ENCODE measurements at places on chromosomes 6 and 20.

GRCh38 chr20:4113615-4114603, 98.6 kb upstream of the RNF24 start:
- DNase-seq: no peak

DNA sequence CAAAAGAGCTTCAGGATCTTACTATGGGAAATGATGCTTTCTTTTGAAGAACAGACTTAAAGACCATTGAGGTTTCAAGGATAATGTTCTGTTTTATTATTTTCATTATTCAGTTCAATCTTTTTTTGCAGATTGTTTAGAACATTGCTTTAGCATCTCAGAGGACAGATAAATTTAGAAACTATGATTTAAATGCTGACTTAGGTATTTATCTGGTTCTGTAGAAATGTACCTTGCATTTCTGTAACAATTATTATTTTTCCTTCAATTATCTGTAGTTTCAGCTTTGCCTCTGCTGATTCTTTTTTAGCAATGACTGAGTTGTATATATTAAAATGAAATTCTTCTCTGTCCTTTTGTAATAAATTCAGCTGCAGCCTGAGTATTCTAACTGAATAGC, 205.4 kb upstream of the PCSK2 start:
- DNase-seq: no peak

GRCh38 chr6:31321820-31322219, 35.2 kb downstream of the HLA-B start:
- no peak for DNase-seq

GRCh38 chr20:59633656-59634251, 29.4 kb downstream of the PHACTR3 start:
- no peak for DNase-seq

- DNase-seq: peak; percentile 49
These were observed at the start of gene CGAS for GRCh38 chr6:73452107-73452461. Gene CGAS (minus strand): TSS chr6:73452297. CDS start chr6:73452181, 116 bp downstream.

- DNase-seq: no peak
These were observed 243.1 kb downstream of the DLL1 start for GRCh38 chr6:170047823-170048222.

DNA sequence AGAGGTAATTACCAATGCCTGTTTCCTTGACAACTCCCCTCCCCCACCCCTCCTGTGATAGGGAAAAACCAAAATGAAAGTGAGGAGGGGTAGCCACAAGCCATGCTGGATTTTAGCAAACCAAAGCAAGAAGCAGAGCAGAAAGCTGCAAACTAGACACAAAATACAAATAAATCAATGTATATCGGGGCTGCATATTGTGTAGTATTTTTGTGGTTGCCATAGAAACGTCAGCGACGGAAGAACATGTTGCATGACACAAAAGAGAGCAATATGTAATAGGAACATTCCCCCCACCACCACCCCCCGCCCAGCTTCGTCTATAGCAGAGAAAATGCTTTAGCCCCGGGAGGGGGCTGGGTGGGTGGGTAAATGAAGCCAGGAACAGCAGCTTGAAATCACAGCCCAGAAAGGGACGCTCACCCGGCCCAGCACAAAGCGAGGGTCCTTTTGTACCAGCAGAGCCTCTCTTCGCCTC, 548 bp downstream of the AGPAT4 start:
- DNase-seq: peak; percentile 72

- DNase-seq: no peak
These were observed 35.0 kb upstream of the COL21A1 start for GRCh38 chr6:56282391-56282790.

DNA sequence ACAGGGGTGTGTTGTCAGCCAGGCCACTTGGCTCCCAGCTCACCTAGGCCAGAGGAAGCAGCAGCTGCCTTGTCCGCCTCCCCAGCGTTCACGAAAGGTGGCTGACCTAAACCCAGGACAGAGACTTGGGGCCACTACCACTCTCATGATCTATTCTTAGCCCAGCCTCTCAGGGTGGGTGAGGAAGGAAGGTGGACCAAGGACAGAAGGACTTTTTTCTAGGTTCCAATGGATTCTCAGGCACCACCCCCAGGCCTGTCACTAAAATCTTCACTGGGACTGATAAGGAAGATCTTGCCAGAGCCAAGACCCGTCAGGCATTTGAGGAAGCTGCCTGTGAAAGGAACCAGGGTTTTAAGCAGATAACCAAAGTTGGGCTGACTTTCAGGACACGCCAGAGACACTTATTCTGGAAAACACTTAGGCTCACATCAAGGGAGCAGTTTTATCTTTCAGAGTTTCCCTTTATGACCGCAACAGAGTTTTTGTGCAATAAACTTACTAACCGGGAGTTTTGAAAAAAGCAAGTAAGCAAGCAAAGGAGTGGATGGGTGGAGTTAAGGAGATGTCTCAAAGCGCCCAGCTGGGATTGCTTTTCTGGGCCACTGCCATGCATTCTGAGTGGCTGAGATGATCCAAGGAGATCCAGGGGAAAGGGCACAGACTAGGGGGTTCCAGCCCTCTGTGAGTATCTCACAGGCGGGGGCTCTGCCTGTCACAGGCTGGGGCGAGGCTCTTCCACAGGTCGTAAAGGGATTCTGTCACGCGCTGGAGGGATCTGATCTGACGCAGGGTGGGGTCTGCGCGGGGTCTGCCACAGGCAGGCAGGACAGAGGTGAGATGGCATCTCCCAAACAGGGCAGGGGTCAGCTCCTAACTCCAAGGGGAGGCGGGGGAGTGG, 989 bp downstream of the FITM2 start:
- DNase-seq: peak; percentile 39

GRCh38 chr6:22413681-22414311, 117.0 kb upstream of the PRL start:
- DNase-seq: peak; percentile 22

DNA sequence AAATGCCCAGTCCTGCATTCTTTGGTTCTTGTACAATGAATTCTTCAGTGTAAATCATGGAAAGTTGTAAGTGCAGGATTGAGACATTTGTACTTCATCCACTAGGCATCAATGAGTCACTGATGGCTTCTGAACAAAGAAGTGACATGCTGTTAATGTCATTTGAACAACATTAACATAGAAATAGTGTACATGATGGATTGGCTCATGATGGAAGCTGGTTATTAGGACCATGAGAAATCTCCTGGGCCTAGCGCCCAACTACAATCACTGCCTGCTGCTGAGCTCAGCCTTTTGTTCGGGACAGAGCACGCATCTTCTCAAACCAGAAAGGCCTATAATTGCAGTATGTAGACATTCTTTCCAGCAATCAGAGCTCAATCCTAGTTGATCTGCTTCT, 316.8 kb upstream of the TSHZ2 start:
- no peak for DNase-seq

DNA sequence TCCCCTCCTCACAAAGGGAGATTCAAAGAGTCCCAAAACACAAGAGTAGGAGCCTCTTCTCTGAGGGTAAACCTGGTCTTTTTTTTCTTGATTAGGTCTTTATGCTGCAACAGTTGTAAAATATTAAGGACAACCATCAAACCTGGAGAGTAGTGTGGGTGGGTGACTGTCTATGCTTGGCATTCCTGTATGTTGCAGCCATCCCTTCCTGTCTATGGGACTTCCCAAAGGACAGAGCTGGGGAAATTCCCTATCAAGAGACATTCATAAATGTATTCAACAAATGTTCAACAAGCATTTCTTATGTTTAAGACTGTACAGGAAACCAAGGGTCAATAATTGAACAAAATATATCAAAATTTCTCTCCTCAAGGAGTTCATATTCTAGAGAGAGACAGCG, 5.5 kb downstream of the BTN2A2 start:
- DNase-seq: no peak

- DNase-seq: no peak
These were observed 9.4 kb downstream of the STX11 start for GRCh38 chr6:144159742-144160141.
